ENCODE measurements at places on chromosomes 5 and 9. TPM values are rescaled to one million over a fixed set of nuclear protein-coding genes. Genes with fewer than 3 reads are reported as not detected.

- H3K4me1 ChIP-seq: no peaks in the 10 kb centered on the region
- no peak overlapping the region for H3K4me3 ChIP-seq
- no peak overlapping the region for H3K27ac ChIP-seq
- no peak for DNase-seq
These were observed 280.2 kb downstream of the IRX2 start for GRCh38 chr5:2471152-2471879.

DNA sequence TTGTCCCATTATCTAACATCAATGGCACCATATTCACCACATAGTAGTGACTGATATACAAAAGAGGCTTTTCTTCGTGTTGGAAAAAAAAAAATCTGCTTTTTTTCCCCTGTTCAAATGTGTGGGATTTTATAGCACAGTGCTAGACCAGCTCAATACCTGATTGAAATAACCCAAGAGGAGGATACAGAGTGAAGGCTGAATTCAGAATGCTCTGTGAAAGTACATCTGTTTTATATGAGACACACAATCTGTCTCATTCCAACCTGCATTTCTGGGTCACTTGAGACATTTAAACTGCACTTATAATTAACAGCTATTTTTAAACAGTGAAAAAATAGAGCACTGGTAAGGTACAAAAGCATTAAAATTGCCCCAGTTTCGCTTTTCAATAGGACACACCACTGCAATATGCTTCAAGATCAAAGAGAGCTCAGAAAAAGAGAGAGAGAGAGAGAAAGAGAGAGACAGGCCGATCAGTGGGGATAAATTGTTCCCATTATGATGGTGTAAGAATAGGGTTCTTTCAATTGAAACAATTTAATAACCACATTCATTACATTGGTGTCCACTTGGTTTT, 179.3 kb downstream of the NR2F1-AS1 start:
- H3K36me3 ChIP-seq: no peaks in the 10 kb centered on the region
- H3K27me3 ChIP-seq: no peaks in the 10 kb centered on the region
- no peaks in the 10 kb centered on the region for H3K4me1 ChIP-seq
- no peak overlapping the region for H3K27ac ChIP-seq
- DNase-seq: no peak
- H3K4me3 ChIP-seq: no peak overlapping the region

DNA sequence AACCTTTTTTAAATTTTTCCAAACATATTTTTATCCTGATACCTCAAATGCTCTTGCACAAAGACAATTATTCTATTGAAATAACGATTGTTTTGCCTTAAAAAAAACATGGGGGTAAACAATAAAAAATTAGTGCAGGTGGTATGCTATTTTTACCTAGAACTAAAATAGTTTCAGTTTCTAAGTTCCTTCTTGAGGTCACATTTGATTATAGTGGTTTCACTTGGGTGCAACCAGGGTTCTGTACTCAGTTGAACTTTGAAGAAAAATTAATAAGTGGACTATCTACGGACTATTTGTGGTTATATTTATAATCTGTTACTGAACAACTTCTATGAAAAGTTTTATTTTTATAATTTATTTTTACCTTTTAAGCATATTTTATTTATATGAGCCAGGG, 387.1 kb upstream of the IZUMO3 start:
- no peak overlapping the region for H3K4me3 ChIP-seq
- H3K4me1 ChIP-seq: no peaks in the 10 kb centered on the region
- no peaks in the 10 kb centered on the region for H3K36me3 ChIP-seq
- no peak for DNase-seq
- no peak overlapping the region for H3K27ac ChIP-seq
- H3K27me3 ChIP-seq: no peaks in the 10 kb centered on the region

DNA sequence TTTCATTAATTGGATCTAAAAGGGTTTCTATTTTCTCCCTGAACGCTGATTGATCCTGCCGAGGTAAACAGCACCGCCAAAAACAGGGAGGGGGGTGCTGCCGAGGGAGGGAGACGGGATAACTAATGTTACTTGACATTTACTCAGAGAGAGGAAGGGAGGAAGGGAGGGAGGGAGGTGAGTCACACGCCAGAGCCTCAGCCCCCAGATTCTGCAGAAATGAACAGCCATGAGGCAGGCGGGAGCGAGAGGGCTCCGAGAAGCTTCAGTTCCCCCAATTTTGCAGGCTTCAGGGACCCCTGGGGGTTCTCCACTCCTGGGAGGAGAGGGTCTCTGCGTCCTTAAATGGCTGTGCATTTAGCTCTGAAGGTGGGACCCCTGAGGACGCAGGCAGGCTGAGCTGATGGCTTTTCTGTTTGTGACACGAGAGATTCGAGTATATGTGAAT, 59.1 kb upstream of the IER5L start:
- no peak for DNase-seq
- no peak overlapping the region for H3K4me3 ChIP-seq
- H3K27me3 ChIP-seq: no peaks in the 10 kb centered on the region
- peaks cover 4% of the 10 kb centered on the region for H3K4me1 ChIP-seq
- no peaks in the 10 kb centered on the region for H3K36me3 ChIP-seq

The ACOT12 gene
- not detected for total RNA-seq

- no peaks in the 10 kb centered on the region for H3K27me3 ChIP-seq
- no peaks in the 10 kb centered on the region for H3K36me3 ChIP-seq
- no peak for DNase-seq
- H3K4me1 ChIP-seq: no peaks in the 10 kb centered on the region
- no peak overlapping the region for H3K4me3 ChIP-seq
- no peak overlapping the region for H3K27ac ChIP-seq
These were observed 69.7 kb upstream of the APC start for GRCh38 chr5:112668016-112668415.

GRCh38 chr9:95670122-95670521, 153.4 kb upstream of the PTCH1 start:
- no peak overlapping the region for H3K4me3 ChIP-seq
- DNase-seq: no peak
- no peaks in the 10 kb centered on the region for H3K36me3 ChIP-seq

The HK3 gene
- not detected for total RNA-seq

The MSX2 gene
- 0.19 TPM for total RNA-seq

GRCh38 chr9:95080961-95081647, 236.4 kb downstream of the FANCC start:
- H3K27ac ChIP-seq: peak overlapping the region; percentile 88
- H3K4me1 ChIP-seq: peaks cover 91% of the 10 kb centered on the region
- DNase-seq: no peak
- H3K4me3 ChIP-seq: no peak overlapping the region
- H3K36me3 ChIP-seq: peaks cover 15% of the 10 kb centered on the region

DNA sequence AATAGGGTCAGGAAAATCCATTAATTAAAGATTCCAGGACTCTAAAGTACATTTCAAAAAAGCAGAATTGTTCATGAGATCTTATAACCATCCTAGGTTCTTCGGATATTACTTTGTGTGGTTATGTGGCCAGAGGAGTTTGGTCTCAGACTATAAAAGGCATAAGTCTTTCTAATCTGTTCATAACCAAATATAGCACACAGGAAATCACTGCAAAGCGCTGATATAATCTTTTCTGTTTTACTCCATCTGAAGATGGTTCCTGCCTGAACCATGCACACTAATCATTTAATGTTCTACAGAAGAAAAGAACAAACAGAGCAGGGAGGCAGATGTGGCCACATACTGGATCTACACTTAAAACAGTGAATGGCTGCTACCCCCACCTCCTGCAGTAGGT, 182.8 kb downstream of the SEMA5A start:
- H3K27me3 ChIP-seq: no peaks in the 10 kb centered on the region
- H3K4me1 ChIP-seq: no peaks in the 10 kb centered on the region
- no peaks in the 10 kb centered on the region for H3K36me3 ChIP-seq

The HINT2 gene
- total RNA-seq: 13.2 TPM

Measured in esophagus squamous epithelium (tissue), 5 donors.